Peyer's patch (tissue), 4 donors: ENCODE measurements at places on chromosomes 6 and 20. TPM values are rescaled to one million over a fixed set of nuclear protein-coding genes. Genes with fewer than 3 reads are reported as not detected.

DNA sequence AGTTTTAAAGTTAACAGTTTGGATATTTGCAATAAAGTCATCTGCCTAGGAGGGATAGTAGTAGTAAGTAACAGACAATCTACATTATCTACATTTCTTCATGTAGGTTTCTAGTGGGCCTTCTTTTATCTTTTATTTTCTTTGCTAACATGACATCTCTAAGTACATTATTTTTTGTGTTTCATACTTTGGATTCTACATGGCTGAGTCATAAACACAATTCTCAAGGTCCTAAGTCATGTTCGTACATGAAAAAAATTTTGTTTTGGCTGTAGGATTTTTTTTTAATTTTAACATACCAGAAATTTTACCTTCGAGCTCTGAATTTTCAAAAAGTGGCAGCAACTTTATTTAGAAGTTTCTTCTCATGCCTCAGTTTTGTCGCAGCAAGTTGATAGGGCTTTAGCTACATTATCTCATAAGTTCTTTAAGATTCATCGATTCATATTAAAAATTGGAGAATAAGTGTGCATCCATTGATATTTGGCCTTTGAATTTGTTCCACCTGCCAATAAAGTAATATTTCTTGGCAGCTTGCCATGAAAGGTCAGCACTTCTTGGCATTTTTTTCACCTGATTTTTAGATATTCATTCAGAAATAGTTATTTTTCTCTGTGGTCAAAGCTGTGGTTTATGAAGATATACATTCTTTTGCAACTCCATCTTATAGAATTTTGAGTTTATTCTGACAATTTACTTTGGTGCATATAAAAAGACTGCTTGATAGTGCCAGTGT, 146.2 kb downstream of the GRIK2 start:
- no peak for DNase-seq

DNA sequence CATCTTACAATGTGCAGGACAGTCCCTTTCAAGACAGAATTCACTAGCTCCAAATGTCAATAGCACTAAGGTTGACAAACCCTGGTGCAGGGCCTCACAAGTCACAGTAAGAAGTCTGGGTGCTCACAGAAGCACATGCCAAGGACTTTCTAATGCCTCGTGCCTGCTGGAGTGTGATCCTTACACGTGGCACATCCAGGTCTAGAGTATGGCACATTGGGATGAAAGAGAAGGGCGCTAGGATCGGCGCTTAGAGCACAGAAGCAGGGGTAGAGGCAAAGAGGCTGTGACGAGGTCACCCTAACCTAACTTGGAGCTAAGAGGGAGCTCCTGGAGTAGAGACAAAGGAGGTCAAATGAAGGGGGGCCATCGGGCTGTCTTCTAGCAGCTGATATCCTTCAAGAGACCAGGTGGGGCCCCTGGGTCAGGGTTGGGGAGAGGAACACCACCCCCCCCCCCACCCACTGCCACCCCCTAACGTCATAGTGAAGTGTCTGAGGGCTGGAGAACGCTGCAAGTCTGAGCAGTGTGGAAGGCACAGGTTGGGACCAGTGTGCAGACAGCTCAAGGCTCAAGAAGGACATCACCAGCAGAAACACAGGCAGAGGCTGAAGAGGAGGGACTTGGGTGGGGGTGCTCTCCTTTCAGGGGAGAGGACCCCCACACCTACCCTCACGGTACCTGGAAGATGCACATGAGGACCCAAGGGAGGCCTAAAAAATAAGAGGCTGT, 97.8 kb upstream of the MRPS10 start:
- no peak for DNase-seq

DNA sequence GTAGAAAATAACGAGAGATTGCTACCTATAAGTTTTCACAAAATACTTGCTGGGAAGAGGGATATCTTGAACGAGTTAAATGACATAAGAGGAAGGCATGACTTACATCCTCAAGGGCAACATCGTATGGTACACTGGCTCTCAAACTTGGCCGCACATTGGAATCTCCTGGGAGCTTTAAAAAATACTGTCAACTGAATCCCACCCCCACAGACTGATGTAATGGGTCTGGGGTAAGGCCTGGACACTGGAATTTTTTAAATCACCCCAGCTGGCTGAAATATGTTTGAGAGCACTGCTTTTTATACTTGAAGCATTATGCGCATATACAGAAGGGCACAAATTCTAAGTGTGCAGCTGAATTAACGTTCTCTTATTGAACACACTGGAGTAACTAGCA, 8.0 kb upstream of the TSHZ2 start:
- DNase-seq, result no peak

GRCh38 chr6:124924333-124924759, 37.9 kb upstream of the RNF217 start:
- no peak for DNase-seq

- no peak for DNase-seq
Measured at GRCh38 chr20:3102575-3103368, 18.2 kb upstream of the AVP start.

DNA sequence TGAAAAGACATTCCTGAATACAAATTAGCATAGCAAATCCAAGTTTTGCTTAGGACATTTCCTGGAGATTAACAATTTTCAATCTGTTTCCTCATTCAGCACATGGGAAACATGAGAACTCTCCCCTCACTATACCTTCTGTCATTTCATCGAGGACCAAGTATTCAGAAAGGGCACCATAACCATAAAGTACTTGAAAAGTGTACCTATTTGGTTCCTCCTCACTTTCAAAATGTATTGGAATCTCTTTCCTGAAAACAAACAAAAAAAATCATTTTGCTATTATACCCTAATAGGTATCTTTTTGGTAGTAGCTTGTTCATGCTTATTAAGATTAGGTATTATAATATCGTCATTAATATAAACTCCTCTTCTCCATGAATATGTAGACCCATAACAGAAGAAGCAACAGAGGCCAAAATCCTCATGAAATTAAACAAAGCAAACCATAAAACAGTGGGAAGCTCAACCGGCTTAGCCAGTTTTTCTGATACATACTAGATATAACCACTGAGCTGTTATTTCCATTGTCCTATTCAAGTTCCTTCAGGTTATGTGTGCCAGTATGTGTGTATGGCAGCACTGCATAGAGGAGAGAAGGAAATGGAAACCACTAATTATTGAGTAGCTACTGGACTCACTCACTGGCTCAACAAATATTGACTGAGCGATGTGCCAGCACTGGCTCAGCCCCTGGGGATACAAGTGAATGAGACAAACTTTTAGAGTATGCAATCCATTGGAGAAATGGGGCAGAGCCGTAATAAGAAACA, 274.0 kb downstream of the MAFB start:
- no peak for DNase-seq

Gene PI3
- 3.4 TPM for total RNA-seq

Gene ZC2HC1B
- not detected for total RNA-seq

Gene KCNQ5
- not detected for total RNA-seq
